ENCODE measurements at places on chromosomes 16 and 17.

DNA sequence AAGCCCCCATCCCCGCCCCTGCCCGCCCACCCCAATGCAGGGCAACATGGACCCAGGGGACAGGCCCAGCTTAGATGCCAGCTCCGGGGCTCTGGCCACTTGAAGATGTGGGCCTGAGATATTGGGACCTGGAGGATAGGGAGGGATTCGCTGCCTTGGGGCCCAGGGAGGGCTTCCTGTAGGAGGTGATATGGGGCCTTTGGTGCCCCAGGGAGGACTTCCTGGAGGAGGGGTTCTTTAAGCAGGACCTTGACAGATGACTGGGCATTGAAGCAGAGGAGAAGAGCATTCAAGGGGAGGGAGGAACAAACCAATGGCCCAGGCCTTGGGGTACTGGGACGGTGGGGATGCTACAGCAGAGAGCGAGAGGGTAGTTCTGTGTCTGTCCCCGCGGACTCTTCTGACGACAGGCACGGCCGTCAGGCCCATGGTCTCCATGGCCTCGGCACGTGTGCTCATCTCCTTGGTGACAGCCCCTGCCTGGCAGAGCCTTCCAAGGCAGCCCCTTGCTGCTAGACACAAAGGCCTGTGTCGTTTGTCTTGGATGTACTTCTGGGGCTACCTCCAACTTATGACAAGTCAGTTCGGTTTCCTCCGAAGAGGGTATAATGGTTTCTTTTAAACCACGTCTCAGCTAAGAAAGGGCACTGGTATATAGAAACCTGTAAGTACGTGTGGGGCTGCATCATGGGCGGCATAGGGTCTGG, 55.5 kb upstream of the ZC3H18 start:
- DNase-seq: no peak

GRCh38 chr16:46748775-46749705, 896 bp upstream of the MYLK3 start:
- DNase-seq: peak; percentile 78

GRCh38 chr16:82005027-82005830, 6.0 kb downstream of the SDR42E1 start:
- DNase-seq: no peak

DNA sequence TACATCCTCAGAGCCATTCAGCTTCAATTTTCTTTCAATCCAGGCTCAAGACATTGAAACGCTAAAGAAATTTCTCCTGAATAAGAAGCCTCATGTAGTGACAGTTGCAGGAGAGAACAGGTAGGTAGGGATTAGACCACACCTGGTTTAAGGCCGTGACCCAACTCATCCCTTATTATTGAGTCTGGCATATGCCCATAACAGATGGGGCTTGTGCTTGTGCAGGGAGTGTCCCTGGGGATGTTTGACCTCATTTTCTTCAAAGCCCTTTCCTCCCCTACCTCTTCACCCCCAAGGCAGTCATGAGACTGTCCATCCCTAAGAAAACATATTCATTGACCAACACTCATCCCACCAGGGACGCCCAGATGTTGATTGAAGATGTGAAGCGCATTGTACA, 24.3 kb downstream of the SUPT6H start:
- DNase-seq: no peak

DNA sequence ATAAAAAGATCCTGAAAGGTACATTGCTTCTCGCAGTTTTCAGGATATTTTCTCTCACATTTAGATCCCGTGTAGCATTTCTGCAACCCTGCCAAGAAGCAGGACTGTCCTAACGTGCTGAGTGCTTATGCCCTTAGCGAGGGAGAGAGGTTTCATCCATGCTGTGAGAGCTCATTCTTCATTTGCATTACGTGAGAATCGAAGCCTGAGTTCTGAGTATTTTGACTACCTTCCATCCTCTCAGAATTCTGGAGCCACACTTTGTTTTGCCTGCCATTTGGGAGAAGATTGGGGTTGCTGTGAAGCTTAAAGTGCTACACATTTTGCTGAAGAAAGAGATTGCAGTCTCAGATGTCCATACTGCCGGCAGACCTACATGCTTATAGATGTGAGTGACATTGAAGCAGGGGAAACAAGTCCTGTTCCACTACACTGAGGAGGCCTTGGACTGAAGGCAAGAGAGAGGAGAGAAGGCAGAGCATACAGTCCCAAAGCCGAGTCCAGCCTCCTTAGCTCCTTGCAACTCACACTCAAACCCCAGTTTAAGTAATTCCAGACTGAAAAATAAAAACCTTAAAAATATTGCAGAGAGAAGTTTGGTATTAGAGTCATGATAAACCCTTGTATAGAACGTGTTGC, 183.0 kb downstream of the PRKCA start:
- no peak for DNase-seq

- DNase-seq: no peak
Observed at GRCh38 chr16:18975109-18975508, 8.6 kb upstream of the TMC7 start.

DNA sequence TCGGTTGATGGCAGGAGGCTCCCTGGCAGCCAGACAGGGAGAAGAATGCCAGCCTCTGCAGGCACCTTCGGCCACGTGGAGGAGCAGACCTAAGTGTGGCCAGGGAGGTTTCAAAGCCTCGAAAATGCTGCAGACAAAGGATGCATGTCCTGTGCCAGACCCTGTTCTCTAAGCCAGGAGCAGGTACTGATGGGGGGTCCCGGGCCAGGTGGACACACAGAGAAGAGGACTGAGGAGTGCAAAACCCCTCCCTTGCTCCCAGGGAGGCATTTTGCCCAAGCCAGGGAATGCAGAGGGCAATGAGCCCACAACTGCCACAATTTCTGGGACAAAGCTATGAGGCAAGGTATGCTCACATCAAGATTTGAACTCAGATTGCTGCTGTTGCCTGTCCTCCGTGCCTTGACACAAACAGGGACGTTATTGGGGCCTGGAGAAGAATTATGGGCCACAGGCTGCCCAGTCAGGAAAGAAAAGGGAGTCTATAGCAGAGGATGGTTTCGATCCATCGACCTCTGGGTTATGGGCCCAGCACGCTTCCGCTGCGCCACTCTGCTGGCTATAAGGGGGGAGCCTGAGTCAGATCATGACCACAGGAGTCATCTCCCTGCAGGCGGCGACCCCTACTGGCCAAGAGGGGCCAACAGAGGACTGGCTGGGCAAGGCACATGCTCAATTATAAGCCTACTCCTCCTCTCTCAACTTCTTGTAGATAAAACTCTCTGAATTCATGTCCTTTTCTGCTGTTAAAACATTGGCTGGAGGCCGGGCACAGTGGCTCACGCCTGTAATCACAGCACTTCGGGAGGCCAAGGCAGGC, 25.1 kb upstream of the FOXK2 start:
- peak; percentile 92 for DNase-seq

DNA sequence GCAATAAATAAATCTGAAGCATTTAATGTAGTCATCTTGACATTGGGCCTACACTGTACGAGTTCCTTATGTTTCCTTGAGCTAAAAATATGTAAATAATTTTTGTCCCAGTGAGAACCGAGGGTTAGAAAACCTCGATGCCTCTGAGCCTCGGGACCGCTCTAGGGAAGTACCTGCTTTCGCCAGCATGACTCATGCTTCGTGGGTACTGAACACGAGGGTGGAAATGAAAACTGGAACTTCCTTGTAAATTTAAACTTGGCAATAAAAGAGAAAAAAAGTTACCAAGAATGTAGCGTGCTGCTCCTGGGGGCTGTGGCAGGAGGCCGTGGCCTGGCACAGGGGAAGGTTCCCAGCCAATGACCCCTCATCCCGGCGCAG, 74.1 kb downstream of the SOCS1 start:
- DNase-seq: no peak

DNA sequence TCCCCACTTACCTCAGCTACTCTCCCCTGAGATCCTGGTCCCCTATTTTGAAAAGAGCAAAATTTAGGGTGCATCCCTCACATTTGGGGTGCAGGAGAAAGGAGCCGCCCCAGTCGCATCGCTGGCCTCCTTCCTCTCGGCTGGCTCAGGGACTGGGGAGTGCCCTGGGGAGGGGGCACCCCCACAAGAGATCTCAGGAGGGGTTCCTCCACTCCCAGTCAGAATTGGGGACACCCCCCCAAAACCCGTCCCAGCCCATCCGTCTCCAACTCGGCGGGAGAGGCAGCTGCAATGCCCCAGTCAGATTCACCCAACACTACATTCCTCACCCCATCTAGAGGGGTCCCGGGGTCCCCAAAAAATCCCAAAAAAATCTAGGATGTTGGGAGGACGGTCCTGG, 3.5 kb upstream of the BCL6B start:
- no peak for DNase-seq

DNA sequence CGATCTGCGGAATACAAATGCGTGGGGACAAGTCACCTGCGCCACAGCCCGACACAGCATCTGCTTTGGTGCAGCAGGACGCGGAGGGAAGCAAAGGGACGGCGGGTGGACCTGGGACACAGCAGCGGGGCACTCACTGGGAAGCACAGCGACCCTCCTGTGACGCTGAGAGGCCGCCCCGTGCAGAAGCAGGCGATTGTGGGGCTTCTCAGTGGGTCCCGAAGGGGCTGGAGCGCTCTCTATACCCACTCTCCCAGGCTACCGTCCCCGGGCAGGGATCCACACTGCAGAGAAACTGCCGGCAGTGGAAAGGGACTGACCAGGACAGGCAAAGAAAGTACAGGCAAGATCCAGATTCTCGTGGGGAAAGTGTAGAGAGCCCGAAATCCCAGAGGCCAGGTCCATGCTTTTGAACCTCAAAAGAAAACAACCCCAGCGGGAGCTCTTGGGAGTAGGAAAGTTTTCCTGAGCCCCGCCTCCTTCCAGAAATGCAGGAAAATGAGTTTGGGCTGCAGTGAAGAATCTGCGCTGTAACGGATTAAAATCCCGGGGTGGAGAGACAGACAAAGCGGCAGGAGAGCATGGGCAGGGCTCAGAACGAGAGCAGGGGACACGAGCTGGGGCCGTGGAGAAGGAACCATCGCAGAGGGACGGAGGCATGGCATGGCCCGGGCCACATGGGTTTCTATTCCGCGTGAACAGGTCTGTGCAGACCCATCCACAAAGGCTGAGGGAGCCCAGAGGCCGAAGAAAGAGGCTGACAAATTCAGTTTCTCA, 12.7 kb downstream of the COX4I1 start:
- no peak for DNase-seq

DNA sequence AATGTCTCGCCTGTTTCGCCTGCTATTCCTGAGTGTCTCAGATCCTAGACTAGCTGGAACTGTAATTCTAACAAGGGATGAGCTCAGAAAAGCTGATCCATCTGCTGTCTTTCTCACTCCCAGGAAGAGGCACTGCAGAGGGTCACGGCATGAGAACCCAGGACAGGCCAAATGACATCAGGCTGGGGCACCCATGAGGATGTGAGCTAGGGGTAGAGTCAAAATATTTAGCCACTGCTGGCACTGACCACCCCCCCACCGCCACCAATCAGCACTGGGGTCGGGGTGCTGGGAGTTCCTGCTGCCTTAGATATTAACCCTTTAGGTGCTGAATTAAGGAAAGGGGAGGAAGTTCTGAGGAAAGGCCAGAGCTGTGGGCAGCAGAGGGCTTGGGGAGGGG, 112.4 kb downstream of the IRX3 start:
- DNase-seq: no peak

DNA sequence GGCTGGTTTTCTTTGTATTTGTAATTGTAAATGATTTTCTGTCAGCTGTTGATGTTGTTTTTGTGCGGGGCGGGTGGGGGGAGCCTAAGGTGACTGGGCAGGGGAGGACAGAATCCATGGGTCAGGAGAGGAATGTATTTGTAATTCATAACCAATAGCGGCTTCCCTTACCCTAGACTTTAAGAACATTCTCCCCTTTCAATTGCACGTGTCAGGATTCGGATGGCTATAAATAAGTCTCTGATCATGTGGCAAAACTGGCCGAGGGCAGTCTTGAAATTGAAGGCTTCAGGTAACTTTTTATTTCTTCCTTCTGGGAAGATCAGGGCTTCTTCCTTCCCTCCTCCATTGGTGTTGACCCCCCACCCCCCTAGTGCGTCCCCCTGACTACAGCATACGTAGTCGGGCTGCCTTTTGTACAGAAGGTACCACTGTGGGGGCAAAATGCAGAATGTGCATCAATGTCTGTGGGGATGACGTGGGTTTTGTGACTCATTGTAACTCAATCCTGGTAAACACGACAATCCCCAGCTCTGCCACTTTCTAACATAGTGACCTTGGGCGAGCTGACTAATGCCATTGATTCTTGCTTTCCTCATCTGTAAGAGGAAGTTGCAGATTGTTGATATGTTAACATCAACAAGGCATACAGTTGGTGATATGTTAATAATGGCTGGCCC, 16.2 kb downstream of the MARCHF10 start:
- DNase-seq: no peak

DNA sequence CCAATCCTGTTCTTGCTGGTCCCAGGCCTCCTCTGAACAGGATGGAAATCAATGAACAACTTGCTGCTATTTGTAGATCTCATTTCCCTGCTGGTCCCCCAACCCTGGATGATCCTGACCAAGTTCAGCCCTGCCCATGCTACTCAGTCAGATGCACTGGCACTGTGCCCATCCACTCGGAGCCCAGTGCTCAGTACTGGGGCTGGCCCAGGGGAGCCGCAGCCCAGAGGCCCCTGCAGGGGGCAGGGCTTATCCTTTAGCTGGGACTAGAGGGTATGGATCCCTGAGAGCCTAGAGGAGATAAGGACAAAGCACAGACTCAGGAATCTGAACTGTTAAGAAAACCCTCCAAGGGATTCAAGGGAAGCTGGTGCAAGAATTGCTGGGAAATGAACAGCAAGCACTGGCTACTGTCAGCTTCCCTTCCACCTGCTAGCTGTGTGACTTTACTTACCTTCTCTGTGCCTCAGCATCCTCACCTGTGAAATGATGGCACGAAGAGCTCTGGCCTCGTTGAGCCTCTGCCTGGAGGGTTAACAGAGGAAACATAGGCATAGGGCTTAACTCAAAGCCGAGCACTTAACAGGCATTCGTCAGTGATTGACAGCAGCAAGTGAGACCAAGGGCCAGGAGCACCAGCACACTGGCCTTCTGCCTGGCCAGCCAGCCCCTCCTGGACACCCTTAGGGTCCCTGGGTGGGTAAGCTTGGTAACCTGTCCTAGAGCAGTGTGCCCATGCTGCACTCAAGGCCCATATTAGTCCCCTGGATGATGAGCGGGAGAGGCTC, 29.8 kb upstream of the C1QL1 start:
- peak; percentile 41 for DNase-seq

GRCh38 chr17:19260958-19261357, 23.8 kb downstream of the EPN2 start:
- DNase-seq: no peak

DNA sequence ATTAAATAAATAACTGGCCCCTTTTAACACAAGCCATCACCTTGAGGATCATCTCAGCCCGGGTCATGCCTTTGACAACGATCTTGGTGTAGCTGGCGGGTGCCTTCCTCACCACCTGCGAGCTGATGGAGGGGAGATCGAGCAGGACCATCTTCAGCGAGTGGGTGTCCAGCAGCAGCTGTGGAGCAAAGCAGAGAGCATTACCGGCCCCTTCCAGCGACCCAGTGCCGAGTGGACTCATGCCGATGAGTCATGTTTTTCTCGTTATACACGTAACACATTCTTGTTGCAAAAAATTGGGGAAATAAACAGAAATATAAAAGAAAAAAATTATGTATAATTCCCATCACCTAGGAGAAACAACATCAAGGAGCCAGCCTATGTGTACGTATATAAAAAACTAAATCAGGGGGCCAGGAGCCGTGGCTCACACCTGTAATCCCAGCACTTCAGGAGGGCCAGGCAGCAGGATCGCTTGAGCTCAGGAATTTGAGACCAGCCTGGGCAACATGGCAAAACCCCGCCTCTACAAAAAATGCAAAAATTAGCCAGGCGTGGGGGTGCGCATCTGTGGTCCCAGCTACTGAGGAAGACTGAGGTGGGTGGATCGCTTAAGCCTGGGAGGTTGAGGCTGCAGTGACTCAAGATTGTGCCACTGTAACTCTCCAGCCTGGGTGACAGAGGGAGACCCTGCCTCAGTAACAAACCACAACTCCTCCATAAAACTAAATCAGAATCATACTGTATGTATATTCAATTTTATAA, 169.1 kb upstream of the RPH3AL start:
- DNase-seq: no peak
